ENCODE measurements at places on chromosomes 12 and 14. TPM values are rescaled to one million over a fixed set of nuclear protein-coding genes. Genes with fewer than 3 reads are reported as not detected.

CLEC1A gene
- not detected for total RNA-seq

PLD4 gene
- total RNA-seq = not detected

GCN1 gene
- 73.9 TPM for total RNA-seq

RACGAP1 gene
- total RNA-seq = 86.5 TPM

GLT1D1 gene
- total RNA-seq = 0.46 TPM

ASIC1 gene
- total RNA-seq = 4.0 TPM

CDH24 gene
- 17.7 TPM for total RNA-seq

PRPF40B gene
- total RNA-seq = 10.6 TPM

RASSF3 gene
- 15.4 TPM for total RNA-seq

KIF5A gene
- total RNA-seq = 0.51 TPM

ENDOU gene
- total RNA-seq = not detected

MRPS35 gene
- total RNA-seq = 64.8 TPM

SYNE2 gene
- 22.2 TPM for total RNA-seq

PLA2G1B gene
- total RNA-seq = not detected

FOXG1 gene
- total RNA-seq = 0.06 TPM

CCDC88C gene
- 16.4 TPM for total RNA-seq

DHRS1 gene
- total RNA-seq = 25.7 TPM

GLS2 gene
- 2.9 TPM for total RNA-seq

TMEM233 gene
- 0.17 TPM for total RNA-seq

RARG gene
- 6.1 TPM for total RNA-seq

NTF3 gene
- total RNA-seq = 1.9 TPM

SCYL2 gene
- total RNA-seq = 24.6 TPM

AMN gene
- total RNA-seq = 0.06 TPM

TAS2R7 gene
- not detected for total RNA-seq

KCNA5 gene
- not detected for total RNA-seq

PRH2 gene
- total RNA-seq = not detected

ESRRB gene
- not detected for total RNA-seq

CLEC4D gene
- not detected for total RNA-seq

KRT78 gene
- not detected for total RNA-seq

VWF gene
- 0.06 TPM for total RNA-seq

MBD6 gene
- 6.3 TPM for total RNA-seq

ABHD12B gene
- total RNA-seq = not detected

PLEKHG7 gene
- not detected for total RNA-seq

CMA1 gene
- total RNA-seq = not detected

HOXC5 gene
- 0.80 TPM for total RNA-seq

TAS2R8 gene
- total RNA-seq = not detected

DPPA3 gene
- not detected for total RNA-seq

KRT82 gene
- not detected for total RNA-seq

TMEM19 gene
- 27.8 TPM for total RNA-seq

P2RX7 gene
- not detected for total RNA-seq

ADAM20 gene
- total RNA-seq = not detected

SMCO2 gene
- not detected for total RNA-seq

SPX gene
- 2.1 TPM for total RNA-seq

OR4E2 gene
- total RNA-seq = not detected

ARHGAP9 gene
- 1.2 TPM for total RNA-seq

OTX2 gene
- total RNA-seq = not detected

TGM1 gene
- 0.63 TPM for total RNA-seq

B3GNT4 gene
- total RNA-seq = 0.58 TPM
